Amygdala (tissue), 56 donors: ENCODE measurements at places on chromosomes 2 and 18.
A peak's percentile ranks its signal among the peaks of the same experiment; 100 is the strongest.

- no peak for DNase-seq
These were observed 132.7 kb upstream of the STON1 start for GRCh38 chr2:48397281-48397680.

- peak; percentile 60 for DNase-seq
These were observed 73.2 kb upstream of the NCKAP5 start for GRCh38 chr2:133641497-133641896.

GRCh38 chr2:49618491-49618890 is 464.2 kb upstream of the FSHR start:
- no peak for DNase-seq

DNA sequence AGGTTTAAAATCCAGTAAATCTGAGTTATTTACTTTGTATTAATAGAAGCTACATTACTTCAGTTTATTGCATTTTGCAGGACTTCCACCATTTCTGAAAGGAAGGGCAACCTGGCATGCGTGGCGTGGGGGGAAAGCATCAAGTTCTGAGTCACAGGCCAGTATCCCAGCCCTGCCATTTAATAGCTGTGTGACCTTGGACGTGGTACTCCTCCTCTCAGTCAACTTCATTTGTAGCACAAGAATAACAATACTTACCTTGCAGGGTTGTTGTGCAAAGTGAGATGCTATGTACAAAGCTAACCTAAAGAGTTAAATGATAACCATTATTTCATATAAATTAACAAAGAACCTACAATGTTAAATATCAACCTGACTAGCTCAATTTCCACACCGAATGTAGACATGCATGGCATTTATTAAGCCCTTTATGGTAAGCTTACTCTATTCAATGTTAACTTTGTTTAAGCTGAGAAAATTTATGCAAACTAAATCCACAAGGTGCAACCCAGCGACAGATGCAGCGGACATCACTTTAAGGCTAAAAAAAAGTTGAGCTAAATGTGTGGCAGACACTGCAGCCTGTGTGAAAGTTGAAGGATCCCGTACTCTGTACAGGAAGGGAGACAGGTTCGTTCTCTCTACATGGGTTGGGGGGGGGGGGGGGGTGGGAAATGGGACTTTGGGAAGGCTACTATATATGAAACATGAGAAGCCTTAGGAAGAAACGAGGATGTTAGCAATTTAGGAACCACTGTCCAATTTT is 17.2 kb upstream of the STPG4 start:
- no peak for DNase-seq

- DNase-seq = no peak
These were observed 58.9 kb downstream of the ATP8B1 start for GRCh38 chr18:57744211-57744694.
